Mesendoderm (in vitro differentiated cells): ENCODE measurements at places on chromosomes 13 and 19.

GRCh38 chr19:18069383-18069782 lies 17.4 kb downstream of the IL12RB1 start:
- no peak overlapping the region for H3K4me3 ChIP-seq
- no peak for DNase-seq
- H3K27me3 ChIP-seq = no peaks in the 10 kb centered on the region
- H3K4me1 ChIP-seq = no peaks in the 10 kb centered on the region

DNA sequence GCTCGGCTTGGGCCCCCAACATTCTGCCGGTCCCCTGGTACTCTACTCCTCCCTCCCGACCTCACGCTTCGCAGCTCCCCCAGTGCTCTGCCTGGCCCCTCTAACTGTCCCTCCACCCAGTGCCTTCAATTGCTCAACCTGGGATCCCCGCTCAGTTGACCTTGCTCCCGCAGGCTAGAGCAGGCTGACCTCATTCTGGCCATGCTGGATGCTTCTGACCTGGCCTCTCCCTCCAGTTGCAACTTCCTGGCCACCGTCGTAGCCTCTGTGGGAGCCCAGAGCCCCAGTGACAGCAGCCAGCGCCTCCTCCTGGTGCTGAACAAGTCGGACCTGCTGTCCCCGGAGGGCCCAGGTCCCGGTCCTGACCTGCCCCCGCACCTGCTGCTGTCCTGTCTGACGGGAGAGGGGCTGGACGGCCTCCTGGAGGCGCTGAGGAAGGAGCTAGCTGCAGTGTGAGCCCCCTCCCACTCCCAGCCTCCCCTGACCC lies 3.6 kb downstream of the GTPBP3 start:
- H3K27ac ChIP-seq = no peak overlapping the region
- H3K36me3 ChIP-seq = no peaks in the 10 kb centered on the region
- no peaks in the 10 kb centered on the region for H3K27me3 ChIP-seq
- H3K4me1 ChIP-seq = no peaks in the 10 kb centered on the region

- no peak overlapping the region for H3K27ac ChIP-seq
- no peaks in the 10 kb centered on the region for H3K36me3 ChIP-seq
- no peaks in the 10 kb centered on the region for H3K27me3 ChIP-seq
- H3K4me1 ChIP-seq = no peaks in the 10 kb centered on the region
These were observed 65.5 kb downstream of the TSHZ3 start for GRCh38 chr19:31283701-31284100.

GRCh38 chr19:3690551-3691371 lies 9.5 kb downstream of the PIP5K1C start:
- no peak overlapping the region for H3K4me3 ChIP-seq
- H3K27ac ChIP-seq = no peak overlapping the region
- H3K27me3 ChIP-seq = no peaks in the 10 kb centered on the region
- H3K4me1 ChIP-seq = peaks cover 6% of the 10 kb centered on the region

DNA sequence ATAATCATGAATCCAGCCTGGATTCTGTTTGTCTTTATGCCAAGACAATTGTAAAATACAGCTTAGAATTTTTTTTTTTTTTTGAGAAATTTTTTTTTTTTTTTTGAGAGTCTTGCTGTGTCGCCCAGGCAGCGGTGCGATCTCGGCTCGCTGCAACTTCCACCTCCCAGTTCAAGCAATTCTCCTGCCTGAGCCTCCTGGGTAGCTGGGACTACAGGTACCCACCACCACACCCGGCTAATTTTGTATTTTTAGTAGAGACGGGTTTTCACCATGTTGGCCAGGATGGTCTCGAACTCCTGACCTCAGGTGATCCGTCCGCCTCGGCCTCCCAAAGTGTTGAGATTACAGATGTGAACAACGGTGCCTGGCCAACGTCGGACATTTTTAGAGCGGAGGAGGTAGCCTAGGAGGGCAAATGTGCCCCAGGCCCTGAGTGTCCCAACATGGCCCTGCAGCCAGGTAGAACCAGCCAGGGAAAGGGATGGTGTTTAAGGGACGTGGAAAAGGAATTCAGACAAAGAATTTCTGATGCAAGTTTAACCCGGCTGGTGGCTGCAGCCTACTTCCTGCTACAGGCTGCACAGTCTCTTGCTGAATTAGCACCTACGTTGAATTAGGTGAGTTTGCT lies 89.8 kb downstream of the GNG7 start:
- no peaks in the 10 kb centered on the region for H3K36me3 ChIP-seq
- peak; percentile 80 for DNase-seq
- H3K27ac ChIP-seq = no peak overlapping the region
- H3K27me3 ChIP-seq = no peaks in the 10 kb centered on the region

- peaks cover 10% of the 10 kb centered on the region for H3K36me3 ChIP-seq
- no peaks in the 10 kb centered on the region for H3K27me3 ChIP-seq
- no peak overlapping the region for H3K27ac ChIP-seq
- no peak for DNase-seq
- no peak overlapping the region for H3K4me3 ChIP-seq
These were observed 19.3 kb downstream of the DPP9 start for GRCh38 chr19:4704317-4704673.

GRCh38 chr13:112241288-112241687 lies 134.9 kb upstream of the SPACA7 start:
- no peaks in the 10 kb centered on the region for H3K27me3 ChIP-seq
- H3K27ac ChIP-seq = no peak overlapping the region
- no peak for DNase-seq
- H3K4me1 ChIP-seq = no peaks in the 10 kb centered on the region
- H3K36me3 ChIP-seq = no peaks in the 10 kb centered on the region

DNA sequence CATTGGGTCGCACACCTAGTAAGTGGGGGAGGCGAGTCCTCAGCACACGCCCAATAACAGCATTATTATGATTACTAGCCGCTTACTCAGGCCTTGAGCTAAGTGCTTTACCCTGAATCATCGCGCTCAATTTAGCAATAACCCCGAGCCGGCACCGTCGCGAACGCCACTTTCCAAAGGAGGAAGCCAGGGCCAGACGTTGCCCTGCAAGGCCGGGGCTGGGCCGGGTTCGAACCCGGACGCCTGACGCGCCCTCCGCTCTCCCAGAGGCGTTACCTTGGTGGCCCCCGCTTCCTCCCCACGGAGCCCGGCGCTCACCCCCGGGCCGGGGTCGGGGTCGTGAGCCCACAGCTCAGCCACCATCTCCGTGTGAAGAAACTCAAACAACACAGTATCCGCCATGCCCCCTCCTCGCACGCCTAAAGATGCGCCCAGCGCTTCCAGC lies at the start of gene TRAPPC6A:
Gene TRAPPC6A (minus strand): TSS at position 421 of the 445 bp plus-strand sequence. CDS start 19 bp downstream, at position 402.
- no peak for DNase-seq
- H3K27ac ChIP-seq = peak within 1 kb of the TSS; percentile 39
- H3K4me3 ChIP-seq = peak within 1 kb of the TSS; percentile 98
- H3K27me3 ChIP-seq = no peaks in the 10 kb centered on the region
- no peaks in the 10 kb centered on the region for H3K36me3 ChIP-seq

GRCh38 chr19:41112728-41113290 lies 1.4 kb upstream of the CYP2F1 start:
- DNase-seq = no peak
- no peak overlapping the region for H3K4me3 ChIP-seq
- no peaks in the 10 kb centered on the region for H3K36me3 ChIP-seq
- H3K4me1 ChIP-seq = no peaks in the 10 kb centered on the region

GRCh38 chr13:74325106-74325505 lies 190.9 kb upstream of the KLF12 start:
- DNase-seq = no peak
- H3K36me3 ChIP-seq = no peaks in the 10 kb centered on the region
- H3K27ac ChIP-seq = no peak overlapping the region
- no peaks in the 10 kb centered on the region for H3K4me1 ChIP-seq
- no peaks in the 10 kb centered on the region for H3K27me3 ChIP-seq

GRCh38 chr13:29923554-29924481 lies 73.4 kb upstream of the UBL3 start:
- H3K36me3 ChIP-seq = no peaks in the 10 kb centered on the region
- H3K4me1 ChIP-seq = peaks cover 6% of the 10 kb centered on the region
- H3K27me3 ChIP-seq = no peaks in the 10 kb centered on the region
- peak overlapping the region; percentile 7 for H3K27ac ChIP-seq
- peak; percentile 98 for DNase-seq

GRCh38 chr13:22454586-22454985 lies 726.2 kb upstream of the SGCG start:
- no peak overlapping the region for H3K27ac ChIP-seq
- H3K36me3 ChIP-seq = no peaks in the 10 kb centered on the region
- DNase-seq = peak; percentile 74
- no peaks in the 10 kb centered on the region for H3K27me3 ChIP-seq
- H3K4me3 ChIP-seq = no peak overlapping the region

DNA sequence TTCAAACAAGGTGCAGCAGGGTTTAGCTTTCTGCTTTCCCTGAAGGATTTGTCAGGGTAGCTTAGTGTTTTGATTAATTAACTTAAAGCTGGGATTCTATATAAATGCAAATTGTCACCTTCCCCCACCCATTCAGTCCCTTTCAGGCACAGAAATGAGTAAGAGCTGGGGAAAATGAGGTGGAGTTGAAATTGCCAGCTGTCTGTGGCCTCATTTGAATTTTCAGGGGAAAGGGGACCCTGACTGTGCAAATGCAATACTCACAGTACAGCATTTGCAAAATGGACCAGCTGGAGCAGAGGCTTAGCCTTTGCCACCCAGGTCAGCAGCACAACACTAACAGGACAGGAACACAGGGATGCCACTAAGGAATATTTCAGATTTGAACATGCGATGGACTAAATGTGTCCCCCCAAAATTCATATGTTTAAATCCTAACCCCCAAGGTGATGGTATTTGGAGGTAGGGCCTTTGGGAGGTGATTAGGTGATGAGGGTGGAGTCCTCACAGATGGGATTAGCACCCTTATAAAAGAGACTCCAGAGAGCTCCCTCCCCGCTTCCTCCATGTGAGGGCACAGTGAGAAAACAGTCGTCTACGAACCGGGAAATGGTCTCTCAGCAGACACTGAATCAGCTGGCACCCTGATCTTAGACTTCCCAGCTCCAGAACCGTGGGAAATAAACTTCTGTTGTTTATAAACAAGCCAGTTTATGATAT lies 59.5 kb upstream of the CYSLTR2 start:
- H3K4me1 ChIP-seq = peaks cover 8% of the 10 kb centered on the region
- no peaks in the 10 kb centered on the region for H3K36me3 ChIP-seq
- H3K4me3 ChIP-seq = no peak overlapping the region
- peak; percentile 56 for DNase-seq
- H3K27me3 ChIP-seq = no peaks in the 10 kb centered on the region
- peak overlapping the region; percentile 75 for H3K27ac ChIP-seq

- no peak overlapping the region for H3K4me3 ChIP-seq
- no peak for DNase-seq
- no peaks in the 10 kb centered on the region for H3K27me3 ChIP-seq
- no peaks in the 10 kb centered on the region for H3K4me1 ChIP-seq
- H3K36me3 ChIP-seq = no peaks in the 10 kb centered on the region
These were observed 126.7 kb upstream of the MRI1 start for GRCh38 chr19:13637664-13638063.

DNA sequence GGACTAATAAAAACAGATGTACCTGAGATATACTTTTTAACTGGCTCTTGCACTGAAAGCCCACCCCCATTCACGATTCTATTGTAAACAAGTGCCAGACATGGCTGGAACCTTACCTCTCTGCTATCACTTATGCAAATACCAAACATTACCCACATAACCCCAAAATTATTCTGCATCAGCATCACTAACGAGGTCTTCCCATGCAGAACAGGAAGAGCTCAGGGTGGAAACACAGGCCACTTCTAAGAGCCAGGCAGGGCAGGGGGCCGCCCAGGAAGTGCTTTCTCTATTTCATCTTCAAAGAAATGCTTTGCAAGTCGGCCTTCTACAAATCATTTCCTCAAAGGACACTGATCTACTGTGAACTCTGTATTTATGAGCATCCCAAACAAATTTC lies 7.3 kb downstream of the IRS2 start:
- no peak overlapping the region for H3K4me3 ChIP-seq
- no peaks in the 10 kb centered on the region for H3K27me3 ChIP-seq
- H3K36me3 ChIP-seq = peaks cover 1% of the 10 kb centered on the region
- DNase-seq = no peak
- H3K4me1 ChIP-seq = peaks cover 5% of the 10 kb centered on the region

DNA sequence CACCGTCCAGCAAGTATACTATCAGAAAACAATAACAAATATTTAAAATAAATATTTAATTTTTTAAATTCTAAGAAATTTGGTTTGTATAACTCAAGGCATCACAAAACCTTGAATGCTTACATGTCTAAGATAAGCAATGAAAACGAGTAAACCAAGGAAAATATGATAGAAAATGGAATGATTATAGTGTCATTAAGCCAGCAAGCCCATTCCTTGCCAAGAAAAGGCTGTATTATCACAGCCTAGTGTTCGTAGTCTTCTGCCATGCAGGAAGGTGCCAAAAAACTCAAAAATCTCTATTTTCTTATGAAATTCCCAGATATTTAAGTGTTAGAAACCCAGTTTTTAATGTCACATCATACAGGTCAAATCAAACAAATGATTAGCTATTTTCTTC lies 136.4 kb downstream of the STOML3 start:
- no peaks in the 10 kb centered on the region for H3K4me1 ChIP-seq
- no peak overlapping the region for H3K27ac ChIP-seq
- no peak overlapping the region for H3K4me3 ChIP-seq
- DNase-seq = no peak
- H3K36me3 ChIP-seq = no peaks in the 10 kb centered on the region

DNA sequence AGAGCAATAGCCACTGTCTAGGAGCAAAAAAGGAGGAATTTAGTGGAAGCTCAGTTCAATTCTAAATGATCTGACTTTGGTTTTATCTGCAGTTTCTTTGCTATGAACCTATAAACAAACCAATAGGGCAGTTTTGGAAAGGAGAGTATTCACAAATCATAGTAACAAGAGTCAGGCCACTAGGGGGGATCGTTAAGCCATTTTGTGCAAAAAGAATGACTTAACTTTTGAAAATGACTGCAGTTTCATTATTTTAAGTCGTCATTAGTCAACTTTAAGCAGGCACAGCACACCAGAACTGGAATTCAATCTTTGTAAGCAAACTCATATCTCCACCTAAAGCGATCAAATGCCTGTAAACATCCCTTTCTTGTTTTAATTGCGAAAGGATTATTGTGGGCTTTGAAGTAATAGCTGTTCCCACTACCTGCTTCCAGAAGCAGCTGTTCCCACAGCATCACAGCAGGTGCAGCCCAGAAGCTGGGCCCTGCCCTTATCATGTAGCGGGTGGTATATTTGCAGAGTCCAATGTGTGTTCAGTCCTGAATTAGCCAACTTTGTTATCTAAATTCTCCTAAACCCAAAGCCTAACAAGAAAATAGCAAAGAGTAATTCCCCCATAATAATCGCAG lies 51.5 kb downstream of the SOX21 start:
- H3K4me1 ChIP-seq = peaks cover 10% of the 10 kb centered on the region
- H3K36me3 ChIP-seq = no peaks in the 10 kb centered on the region
- no peak overlapping the region for H3K4me3 ChIP-seq
- DNase-seq = no peak

DNA sequence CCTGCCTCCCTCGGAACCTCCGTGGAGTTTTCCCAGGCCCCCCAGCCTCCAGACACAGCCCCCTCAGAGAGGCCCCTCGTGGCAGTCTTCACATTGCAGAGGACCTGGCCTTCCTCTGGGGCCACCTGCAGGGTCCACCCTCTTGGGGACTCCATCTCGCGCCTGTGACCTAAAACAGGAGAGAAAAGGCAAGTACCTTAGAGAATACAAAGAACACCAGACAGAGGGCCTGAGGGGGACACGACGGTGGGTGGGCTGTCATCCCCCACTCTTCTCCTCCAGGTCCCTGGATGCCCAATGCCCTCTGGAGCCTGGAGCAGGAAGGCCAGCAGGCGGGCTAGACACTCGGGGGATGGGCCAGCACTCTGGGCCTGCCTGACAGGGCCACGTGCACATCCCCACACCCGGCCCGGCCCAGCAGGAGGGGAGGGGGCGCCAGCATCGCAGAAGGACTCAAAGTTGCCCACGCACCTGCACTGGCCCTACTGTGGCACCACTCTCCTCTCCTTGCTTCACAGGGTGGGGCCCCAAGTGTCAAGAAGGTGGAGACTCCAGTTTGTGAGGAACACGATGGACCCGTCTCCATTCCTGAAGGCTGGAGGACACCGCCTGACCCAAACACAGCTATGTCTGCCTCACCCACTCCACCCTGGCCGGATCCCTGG lies 4.3 kb upstream of the A1BG start:
- no peak overlapping the region for H3K4me3 ChIP-seq
- no peaks in the 10 kb centered on the region for H3K4me1 ChIP-seq
- no peak overlapping the region for H3K27ac ChIP-seq
- no peaks in the 10 kb centered on the region for H3K27me3 ChIP-seq
- H3K36me3 ChIP-seq = no peaks in the 10 kb centered on the region
